ENCODE measurements at places on chromosomes 4 and X. TPM values are rescaled to one million over a fixed set of nuclear protein-coding genes. Genes with fewer than 3 reads are reported as not detected.

The NLGN3 gene
- total RNA-seq, result 7.4 TPM

The RPL34 gene
- total RNA-seq, result 803 TPM

The PRKG2 gene
- 0.54 TPM for total RNA-seq

The KIAA1210 gene
- total RNA-seq, result not detected

The GPR143 gene
- total RNA-seq, result 6.3 TPM

The SMIM43 gene
- total RNA-seq, result not detected

The YY2 gene
- 0.63 TPM for total RNA-seq

The KLB gene
- not detected for total RNA-seq

The PRDM8 gene
- total RNA-seq, result 18.8 TPM

GRCh38 chr4:78002260-78002659 is 54.9 kb upstream of the FRAS1 start:
- peak overlapping the region; percentile 79 for H3K27ac ChIP-seq
- no peak overlapping the region for H3K4me3 ChIP-seq
- H3K4me1 ChIP-seq, result peaks cover 3% of the 10 kb centered on the region
- peak; percentile 9 for DNase-seq
- H3K36me3 ChIP-seq, result no peaks in the 10 kb centered on the region
- no peaks in the 10 kb centered on the region for H3K27me3 ChIP-seq

DNA sequence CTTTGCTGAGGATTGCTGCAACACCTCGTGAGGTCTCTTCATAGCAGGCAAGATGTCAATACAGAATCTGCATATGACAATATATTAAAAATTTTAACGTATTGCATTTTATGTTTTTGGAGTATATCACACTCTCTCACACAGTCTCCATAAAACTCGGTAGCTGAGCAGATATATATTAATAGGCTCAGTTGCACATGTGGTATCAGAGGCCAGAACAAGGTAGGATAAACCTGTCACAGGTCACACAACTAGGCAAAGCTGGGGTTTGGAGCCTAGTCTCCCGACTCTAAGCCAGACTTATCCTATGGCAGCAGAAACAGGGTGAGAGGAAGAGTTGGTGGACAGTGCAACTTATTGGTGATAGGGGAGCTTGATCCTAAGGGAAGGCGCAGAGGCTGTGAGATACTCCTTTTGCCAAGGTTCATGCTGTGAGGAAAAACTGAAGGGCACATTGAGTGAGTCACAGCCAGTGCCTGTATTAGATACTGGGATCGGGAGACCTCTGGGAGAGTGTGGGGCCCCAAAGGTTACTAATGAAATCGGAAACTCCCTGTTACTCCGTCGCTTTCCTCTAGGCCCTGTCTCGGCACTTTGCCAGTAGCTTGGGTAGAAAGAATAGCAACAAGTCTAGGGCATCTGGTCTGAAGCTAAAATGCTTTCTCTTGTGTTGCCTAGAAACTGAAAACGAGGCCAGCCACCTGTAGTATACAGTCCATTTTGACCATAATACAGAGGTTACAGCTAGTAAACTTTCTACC is 195.7 kb downstream of the ARHGAP10 start:
- H3K36me3 ChIP-seq, result no peaks in the 10 kb centered on the region
- DNase-seq, result no peak
- H3K27ac ChIP-seq, result no peak overlapping the region
- no peak overlapping the region for H3K4me3 ChIP-seq
- H3K4me1 ChIP-seq, result no peaks in the 10 kb centered on the region

- no peaks in the 10 kb centered on the region for H3K4me1 ChIP-seq
- no peaks in the 10 kb centered on the region for H3K36me3 ChIP-seq
- DNase-seq, result peak; percentile 25
- H3K27ac ChIP-seq, result no peak overlapping the region
These were observed 121.1 kb downstream of the SPATA18 start for GRCh38 chr4:52172166-52172565.

DNA sequence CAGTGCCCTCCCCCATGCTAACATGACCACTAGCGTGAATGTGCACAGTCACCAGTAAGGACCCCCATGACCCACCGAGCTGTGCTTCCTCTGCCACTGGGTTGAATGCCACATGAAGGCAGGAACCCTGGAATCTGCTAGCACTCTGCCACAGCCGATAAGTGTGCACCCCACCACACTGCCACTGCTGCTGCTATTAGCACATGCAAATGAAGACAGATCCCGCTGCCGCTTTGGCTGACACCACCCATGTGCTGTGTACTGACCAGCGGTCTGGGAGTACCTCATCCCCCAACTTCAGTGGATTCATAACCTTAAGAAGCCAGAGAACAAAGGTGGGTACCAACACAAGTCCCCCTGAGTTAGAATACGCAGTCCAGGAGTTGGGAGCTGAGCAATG is 200.9 kb upstream of the ARHGEF9 start:
- no peak overlapping the region for H3K4me3 ChIP-seq
- no peaks in the 10 kb centered on the region for H3K36me3 ChIP-seq
- no peaks in the 10 kb centered on the region for H3K4me1 ChIP-seq
- H3K27me3 ChIP-seq, result no peaks in the 10 kb centered on the region
- no peak overlapping the region for H3K27ac ChIP-seq

GRCh38 chr4:150098214-150098613 is 20.0 kb downstream of the DCLK2 start:
- no peak overlapping the region for H3K27ac ChIP-seq
- DNase-seq, result peak; percentile 27
- H3K36me3 ChIP-seq, result no peaks in the 10 kb centered on the region
- no peaks in the 10 kb centered on the region for H3K4me1 ChIP-seq
- no peaks in the 10 kb centered on the region for H3K27me3 ChIP-seq
- H3K4me3 ChIP-seq, result no peak overlapping the region

DNA sequence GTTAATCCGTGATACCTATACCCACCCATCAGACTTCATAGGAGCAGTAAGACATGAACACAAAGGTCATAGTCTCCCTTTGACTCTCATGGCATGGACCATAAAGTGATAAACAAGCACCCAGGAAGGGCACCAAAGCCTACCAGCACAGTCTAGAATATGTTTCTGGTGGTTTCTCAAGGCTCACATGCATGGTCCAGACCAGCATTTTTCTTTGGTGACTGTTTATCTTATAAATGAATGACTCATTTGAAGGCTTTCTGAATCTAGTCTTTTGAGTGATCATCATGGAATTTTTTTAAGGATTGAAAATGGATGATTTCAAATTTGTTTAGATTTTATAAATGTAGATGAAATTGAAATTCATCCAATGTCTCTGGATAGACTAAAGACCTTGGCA is 32.0 kb upstream of the AMELX start:
- DNase-seq, result no peak
- H3K4me1 ChIP-seq, result no peaks in the 10 kb centered on the region
- no peaks in the 10 kb centered on the region for H3K36me3 ChIP-seq
- no peaks in the 10 kb centered on the region for H3K27me3 ChIP-seq
- no peak overlapping the region for H3K27ac ChIP-seq

- DNase-seq, result no peak
- no peak overlapping the region for H3K4me3 ChIP-seq
- no peak overlapping the region for H3K27ac ChIP-seq
- H3K36me3 ChIP-seq, result no peaks in the 10 kb centered on the region
These were observed 204.1 kb downstream of the MAPK10 start for GRCh38 chr4:86155766-86156165.

DNA sequence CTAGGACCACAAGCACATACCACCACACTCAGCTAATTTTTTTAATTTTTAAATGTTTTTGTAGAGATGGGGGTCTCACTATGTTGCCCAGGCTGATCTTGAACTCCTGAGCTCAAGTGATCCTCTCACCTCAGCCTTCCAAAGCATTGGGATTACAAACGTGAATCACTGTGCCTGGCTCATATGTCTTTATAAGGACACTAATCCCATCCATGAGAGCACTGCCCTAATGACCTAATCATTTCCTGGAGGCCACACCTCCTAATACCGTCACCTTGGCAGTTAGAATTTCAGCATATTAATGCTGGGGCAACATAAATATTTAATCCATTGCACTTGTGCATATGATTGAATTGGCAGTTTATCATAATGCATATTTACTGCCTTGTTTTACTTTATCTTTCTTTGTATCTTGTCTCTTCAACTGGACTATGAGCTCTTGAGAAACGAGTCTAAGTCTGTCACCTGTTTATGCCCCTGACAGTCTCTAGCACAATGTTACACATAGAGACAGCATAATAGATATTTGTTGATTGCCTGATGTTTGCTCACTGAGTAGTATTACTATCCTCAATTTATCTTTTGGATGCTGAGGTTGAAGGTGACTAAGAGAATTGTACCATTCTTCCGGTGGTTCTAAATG is 172.0 kb downstream of the AASDH start:
- no peak overlapping the region for H3K27ac ChIP-seq
- H3K27me3 ChIP-seq, result no peaks in the 10 kb centered on the region
- no peak for DNase-seq

DNA sequence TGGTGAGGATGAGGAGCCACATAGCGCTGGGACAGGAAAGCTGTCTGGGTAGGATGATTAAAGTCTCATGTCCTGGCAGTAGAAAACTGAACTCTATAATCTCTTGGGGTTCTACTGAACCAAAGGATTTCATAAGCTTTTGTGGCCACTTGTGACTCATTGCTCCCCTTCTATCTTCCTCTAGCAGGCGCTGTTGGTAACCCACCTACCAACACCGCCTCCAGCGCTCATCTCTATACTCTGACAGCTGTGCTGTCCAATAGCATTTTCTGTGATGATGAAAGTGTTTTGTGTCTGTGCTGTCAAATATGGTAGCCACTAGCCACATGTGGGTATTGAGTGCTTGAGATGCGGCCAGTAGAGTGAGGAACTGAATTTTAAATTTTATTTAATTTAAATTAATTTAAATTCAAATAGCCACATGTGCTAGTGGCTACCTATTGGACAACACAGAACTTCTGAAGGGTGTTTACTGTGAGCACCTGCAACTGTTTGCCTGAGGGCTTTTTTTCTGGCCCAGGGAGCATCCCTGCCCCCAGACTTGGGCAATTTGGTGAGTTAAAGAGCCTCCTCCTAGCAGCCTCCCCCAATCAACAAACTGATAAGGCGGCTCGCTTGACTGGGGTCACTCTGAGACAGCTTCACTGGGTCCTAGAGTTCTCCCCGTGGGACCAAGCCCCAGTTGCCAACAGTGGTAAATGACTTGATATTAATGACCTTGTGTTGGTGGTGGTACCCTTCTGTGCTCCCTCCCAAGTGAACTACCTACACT is 169.2 kb upstream of the ATP6AP2 start:
- H3K4me3 ChIP-seq, result no peak overlapping the region
- no peak overlapping the region for H3K27ac ChIP-seq
- no peaks in the 10 kb centered on the region for H3K27me3 ChIP-seq
- H3K36me3 ChIP-seq, result no peaks in the 10 kb centered on the region
- no peaks in the 10 kb centered on the region for H3K4me1 ChIP-seq

DNA sequence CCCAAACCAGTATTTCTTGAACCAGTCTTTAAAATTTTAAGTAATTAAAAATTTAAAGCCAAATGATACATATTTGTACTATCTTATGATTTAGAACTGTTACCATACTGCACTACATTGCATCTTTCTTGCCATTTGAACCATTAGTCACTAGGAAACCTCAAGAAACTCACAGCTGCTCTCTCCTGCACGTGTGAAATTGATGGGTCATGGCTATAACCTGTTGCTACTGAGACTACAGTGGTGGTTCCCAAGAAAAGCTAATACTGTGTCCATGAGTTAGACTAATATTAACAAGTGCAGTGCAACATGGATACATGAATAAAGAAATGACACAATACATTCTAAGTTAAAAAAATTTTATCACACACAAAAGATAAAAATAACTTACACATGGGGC is 88.4 kb downstream of the PDE5A start:
- H3K4me1 ChIP-seq, result no peaks in the 10 kb centered on the region
- H3K4me3 ChIP-seq, result no peak overlapping the region
- no peak overlapping the region for H3K27ac ChIP-seq
- peaks cover 6% of the 10 kb centered on the region for H3K36me3 ChIP-seq
- no peak for DNase-seq

DNA sequence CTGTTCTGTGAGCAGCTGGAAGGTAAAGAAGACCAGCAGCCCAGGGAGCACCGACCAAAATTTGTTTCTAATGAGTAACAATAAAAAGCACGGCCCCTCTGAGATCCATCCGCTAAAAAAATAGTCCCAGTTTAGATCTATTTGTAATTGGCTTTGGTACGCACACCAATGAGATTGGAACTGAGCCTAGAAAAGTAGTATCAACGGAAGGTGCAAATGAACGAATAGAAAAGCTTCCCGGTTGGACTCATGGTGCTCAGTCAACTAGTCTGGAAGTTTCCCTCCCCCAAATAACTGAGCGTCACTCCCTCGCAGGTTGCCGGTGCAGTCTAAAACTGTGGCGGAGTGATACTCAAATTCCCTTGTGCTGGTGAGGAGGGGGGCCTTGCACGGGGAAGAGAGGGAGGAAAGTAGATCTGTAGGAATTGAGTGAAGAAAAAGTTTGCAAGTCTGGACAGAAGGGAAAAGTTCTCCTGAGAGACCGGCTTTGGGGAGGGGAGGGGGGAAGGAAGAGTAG is at the start of gene COL4A5:
COL4A5 (plus strand) TSS at position 413 of the 517 bp plus-strand sequence. CDS start 288 bp downstream, outside the sequence.
- peak within 1 kb of the TSS; percentile 93 for H3K27ac ChIP-seq
- no peaks in the 10 kb centered on the region for H3K27me3 ChIP-seq
- DNase-seq, result peak; percentile 92
- no peaks in the 10 kb centered on the region for H3K36me3 ChIP-seq
- H3K4me1 ChIP-seq, result peaks cover 27% of the 10 kb centered on the region

- no peaks in the 10 kb centered on the region for H3K27me3 ChIP-seq
- H3K4me3 ChIP-seq, result no peak overlapping the region
- H3K4me1 ChIP-seq, result no peaks in the 10 kb centered on the region
These were observed 227.6 kb upstream of the HDX start for GRCh38 chrX:84729809-84730208.

- no peak overlapping the region for H3K4me3 ChIP-seq
- peaks cover 18% of the 10 kb centered on the region for H3K4me1 ChIP-seq
- H3K36me3 ChIP-seq, result no peaks in the 10 kb centered on the region
- DNase-seq, result peak; percentile 37
These were observed 30.5 kb downstream of the DOCK11 start for GRCh38 chrX:118526149-118526548.

DNA sequence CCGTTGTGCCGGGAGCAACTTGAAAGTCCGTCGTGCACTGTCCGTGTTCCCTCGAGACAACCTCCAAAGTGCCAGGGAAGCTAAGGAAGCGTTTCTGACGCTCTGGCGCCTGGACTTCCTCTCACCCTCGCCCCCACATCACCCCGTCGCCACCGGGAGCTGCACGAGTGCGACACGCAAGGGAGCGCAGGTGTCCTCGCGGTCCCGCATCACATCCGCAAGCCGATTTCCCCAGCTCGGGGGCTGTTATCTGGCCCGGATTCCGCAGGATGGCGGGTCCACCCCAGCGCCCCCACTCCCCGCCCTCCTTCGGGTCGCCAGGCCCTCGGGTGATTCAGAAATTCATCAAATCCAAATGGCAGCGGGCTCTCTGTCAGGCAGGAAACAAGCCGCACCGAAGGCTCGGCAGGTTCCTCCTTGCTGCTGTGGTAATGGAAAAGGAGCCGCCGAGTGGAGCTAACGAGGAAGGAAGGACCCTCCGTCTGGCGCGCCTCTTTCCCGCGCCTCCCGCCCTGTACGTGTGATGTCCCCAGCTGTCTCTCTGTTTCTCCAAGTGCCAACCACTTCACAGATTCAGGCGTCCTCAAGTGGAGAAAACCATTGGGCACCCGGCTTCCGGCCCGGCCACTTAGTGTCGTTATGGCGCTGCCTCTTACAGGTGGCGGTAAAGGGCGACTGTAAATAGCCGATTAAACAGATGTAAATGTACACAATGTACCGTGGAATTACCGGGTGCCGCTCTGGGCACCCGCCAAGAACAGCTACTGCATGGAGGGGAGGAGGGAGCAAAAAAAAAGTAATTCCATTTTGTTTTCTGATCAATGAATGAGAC is 921 bp upstream of the SETD7 start:
- H3K36me3 ChIP-seq, result no peaks in the 10 kb centered on the region
- DNase-seq, result peak; percentile 63
- H3K27ac ChIP-seq, result no peak overlapping the region
- peak overlapping the region; percentile 71 for H3K4me3 ChIP-seq

- no peaks in the 10 kb centered on the region for H3K36me3 ChIP-seq
- no peak overlapping the region for H3K4me3 ChIP-seq
- H3K4me1 ChIP-seq, result no peaks in the 10 kb centered on the region
- peak; percentile 8 for DNase-seq
These were observed 69.3 kb upstream of the HMX1 start for GRCh38 chr4:8940792-8941491.
